Epithelial cell of umbilical artery (primary cell): ENCODE measurements at places on chromosomes 2 and 18. TPM values are rescaled to one million over a fixed set of nuclear protein-coding genes. Genes with fewer than 3 reads are reported as not detected.

The ADNP2 gene
- 18.2 and 18.8 TPM in 2 replicates for total RNA-seq

The GKN1 gene
- total RNA-seq, result not detected in 2 replicates

The GLI2 gene
- under 0.01 and 0.30 TPM in 2 replicates for total RNA-seq

The TIGD1 gene
- total RNA-seq, result 1.6 and 2.0 TPM in 2 replicates

The ZNF521 gene
- total RNA-seq, result 58.1 and 107 TPM in 2 replicates

The ATP6V1B1 gene
- 0.15 and 0.65 TPM in 2 replicates for total RNA-seq

The CCDC148 gene
- under 0.01 TPM in 1 of 2 replicates, not detected in the other for total RNA-seq

The COBLL1 gene
- 10.1 and 26.0 TPM in 2 replicates for total RNA-seq

The CXCR1 gene
- total RNA-seq, result not detected in 2 replicates

The INPP5D gene
- total RNA-seq, result 18.7 and 24.7 TPM in 2 replicates
